COR-L47 (cell line): ENCODE measurements at places on chromosomes 4 and X.

- no peak for DNase-seq
Observed at GRCh38 chrX:46333550-46333949, 211.7 kb downstream of the ZNF674 start.

DNA sequence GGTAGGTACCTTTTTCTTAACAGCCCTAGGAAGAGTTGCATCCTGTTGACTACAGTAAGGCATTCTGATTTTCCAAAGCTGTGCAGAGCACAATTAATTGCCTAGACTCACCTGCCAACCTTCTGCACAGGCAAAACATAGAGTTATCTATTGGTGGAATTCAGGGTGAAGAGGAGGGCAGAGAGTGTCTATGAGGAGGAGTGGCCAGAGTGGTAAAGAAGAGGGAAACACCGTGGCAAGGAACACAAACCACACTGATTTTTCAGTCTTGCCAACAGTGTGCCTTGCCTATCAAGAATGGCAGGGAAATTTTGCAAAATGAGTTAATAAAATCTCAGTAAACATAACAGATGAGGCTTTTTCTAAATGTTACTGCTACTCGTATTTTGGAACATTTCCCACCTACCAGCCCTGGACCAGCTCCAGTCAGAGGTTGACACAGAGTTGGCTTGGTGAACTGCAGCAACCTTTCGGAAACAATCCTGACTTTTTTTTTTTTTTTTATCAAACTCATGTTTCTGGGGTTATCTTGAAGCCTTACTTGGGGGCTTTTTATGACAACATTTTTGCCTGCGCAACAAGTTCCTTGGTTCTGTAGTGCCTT is 67.9 kb upstream of the CAPN6 start:
- no peak for DNase-seq

DNA sequence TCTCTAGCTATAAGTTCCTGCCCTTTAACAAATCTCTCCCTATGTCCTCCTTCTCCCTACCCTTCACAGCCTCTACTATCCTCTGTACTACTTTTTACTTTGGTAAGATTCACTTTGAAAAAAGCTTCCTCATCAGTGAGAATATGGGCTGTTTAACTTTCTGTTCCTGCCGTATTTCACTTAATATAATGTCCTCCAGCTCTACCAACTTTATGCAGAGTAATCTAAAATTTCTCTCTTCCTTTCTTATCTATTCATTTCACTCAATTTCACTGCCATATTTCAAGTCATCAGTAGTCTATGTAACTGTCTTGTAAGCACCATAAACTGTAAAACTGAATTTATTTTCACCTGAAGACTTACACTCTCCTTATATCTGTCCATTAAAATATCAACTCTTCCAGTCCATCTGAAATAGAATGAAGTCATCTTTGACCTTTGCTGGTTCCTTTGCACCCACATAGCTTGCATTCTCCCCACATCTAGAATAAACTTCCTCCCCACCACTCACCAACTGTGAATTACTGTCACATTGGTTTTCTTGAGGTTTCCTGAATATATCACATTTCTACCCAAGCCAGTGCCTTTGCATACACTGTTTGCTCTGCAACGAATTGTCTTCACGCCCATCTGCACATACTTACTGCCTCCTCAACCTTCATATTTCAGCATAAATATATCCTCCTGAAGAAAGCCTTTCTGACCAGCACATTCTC is 54.6 kb downstream of the ARAP2 start:
- DNase-seq = no peak

DNA sequence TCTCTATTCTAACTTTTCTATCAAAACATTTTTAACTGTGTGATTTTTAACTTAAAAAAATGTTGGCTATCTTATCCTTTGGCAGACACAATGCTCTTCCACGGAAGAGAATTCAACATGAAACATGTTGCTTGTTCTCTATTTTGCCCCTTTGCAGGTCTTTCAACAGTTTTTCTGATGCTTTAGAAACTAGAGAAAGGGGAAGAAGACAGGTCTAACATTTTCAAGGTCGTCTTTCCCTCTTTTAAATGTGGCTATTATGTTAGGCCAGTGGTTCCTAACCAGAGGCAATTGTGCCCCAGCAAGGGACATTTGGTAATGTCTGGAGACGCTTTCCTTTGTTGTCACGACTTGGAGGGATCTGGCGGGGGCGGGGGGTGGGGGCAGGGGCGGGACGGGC is 95.0 kb downstream of the SH3KBP1 start:
- DNase-seq = no peak

GRCh38 chrX:96861218-96861617 is 22.5 kb upstream of the RPA4 start:
- no peak for DNase-seq

DNA sequence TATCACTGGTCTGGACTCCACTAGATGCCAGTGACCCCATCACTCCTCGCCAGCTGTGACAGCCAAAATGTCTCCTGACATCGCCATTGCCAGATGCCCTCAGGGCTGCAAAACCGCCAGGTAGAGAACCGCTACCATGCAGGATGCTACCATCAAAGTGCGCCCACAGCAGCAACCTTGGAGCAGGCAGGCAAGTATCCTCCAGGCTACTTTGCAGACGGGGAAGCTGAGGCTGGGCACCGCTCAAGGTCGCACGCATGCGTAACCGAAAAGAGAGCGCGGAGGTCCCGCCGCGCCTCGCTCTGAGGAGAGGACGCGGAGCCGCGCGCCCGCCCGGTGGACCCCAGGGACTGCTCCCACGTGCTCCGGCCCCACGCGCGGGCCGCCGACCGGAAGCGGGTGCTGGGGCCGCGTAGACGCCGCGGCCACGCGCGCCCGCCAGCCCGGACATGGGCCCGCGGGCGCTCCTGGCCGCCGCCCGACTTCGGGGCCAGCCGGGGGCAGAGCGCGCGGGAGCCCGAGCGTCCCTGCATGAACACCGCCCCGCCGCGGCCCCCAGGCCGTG is at the start of gene STS:
TSS of gene STS (plus strand) at position 300 of the 565 bp plus-strand sequence. CDS start 105,488 bp downstream, outside the sequence.
- no peak for DNase-seq

DNA sequence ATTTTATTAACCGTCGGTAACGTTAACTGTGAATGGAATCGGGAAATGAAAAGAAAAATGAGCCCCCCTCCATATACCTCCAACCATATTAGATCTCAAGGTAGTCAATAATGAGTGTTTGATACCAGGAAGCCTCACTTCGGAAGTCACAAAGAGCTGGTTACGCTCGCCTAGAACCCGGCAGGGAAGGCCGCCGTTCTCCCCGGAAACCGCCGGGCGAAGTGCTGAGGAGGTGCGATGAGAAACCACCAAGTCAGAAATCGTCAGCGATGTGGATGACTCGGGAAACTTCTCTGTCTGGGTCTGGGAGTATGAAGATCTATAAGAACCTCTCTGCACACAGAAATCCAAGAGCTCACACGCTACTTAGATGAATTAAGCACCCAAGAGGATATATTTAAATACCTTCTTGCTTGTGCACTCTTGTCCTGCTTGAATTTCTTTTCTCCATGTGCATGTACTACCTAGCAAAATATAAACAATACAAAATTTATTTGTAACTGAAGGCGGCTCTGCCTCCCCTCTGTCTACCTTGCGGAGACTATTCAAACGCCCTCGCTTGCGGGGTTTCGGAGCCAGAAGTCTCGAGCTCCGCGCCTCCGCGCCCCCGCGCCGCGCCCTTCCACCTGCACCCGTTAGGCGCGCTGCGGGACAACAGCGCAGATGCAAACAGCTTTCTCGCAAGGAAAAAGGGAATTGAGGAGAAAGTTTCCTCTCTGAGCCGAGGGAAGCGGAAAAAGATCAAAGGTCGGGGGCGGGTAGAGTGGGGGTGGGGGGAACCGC is 17.8 kb downstream of the NKX6-1 start:
- no peak for DNase-seq

DNA sequence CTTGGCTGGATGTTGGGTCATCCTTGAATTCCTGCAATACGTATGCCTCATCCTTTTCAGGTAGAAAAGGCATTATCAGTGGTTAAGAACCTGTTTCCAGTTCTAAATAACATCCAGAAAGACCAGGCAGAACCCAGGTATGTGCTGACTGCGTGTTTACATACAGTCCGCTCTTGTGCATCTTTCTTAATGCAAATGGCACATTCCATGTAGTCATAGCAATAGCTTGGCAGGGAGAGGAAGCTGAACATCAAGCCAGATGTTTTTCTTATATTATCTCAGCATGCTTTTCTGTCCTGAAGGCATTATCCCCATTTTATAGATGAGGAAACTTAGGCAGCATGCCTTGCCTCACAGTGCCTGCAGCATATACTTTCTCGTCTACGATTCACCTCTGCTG is 2.1 kb downstream of the DCLK2 start:
- DNase-seq = no peak

DNA sequence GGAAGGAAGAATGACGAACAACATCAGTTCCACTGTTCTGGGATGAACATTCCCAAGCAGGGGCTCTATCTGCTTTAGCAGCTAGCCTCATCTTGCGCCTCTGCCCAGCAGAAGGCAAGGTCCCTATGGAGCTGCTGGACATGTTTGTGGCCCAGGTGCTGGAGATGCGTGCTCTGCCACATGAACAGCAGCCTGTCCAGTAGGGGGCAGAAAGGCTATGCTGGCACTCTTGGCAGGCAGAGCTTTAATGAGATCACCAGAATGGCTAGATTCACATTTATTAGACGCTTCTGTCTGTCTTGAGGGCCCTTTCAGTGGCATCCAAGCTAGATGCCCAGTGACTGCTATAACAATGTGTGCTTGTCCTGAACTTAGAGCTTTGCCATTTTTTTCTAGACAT is 1826.0 kb downstream of the STIM2 start:
- no peak for DNase-seq

DNA sequence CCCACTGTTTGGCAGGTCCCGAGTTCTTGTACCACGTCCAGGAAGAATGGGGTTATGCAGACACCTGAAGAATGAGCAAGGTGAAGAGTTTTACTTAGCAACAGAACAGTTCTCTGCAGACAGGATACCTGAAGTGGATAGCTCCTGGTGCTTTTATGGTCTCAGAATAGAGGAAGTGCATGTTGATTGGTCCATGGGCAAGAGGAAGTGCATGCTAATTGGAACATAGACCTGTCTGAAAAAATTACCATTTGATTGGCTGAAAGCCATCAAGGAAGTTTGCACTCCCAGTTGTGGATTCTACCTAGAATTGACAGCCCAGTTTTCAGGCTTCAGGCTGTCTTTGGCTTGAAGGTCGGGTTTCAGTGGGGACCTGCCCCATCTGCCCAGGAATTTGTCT is 887.5 kb downstream of the FAT4 start:
- DNase-seq = no peak

- no peak for DNase-seq
Observed at GRCh38 chrX:72381439-72382201, 75.9 kb upstream of the CITED1 start.
